GM23338 (cell line): ENCODE measurements at places on chromosomes 1 and 21. TPM values are rescaled to one million over a fixed set of nuclear protein-coding genes. Genes with fewer than 3 reads are reported as not detected.

DNA sequence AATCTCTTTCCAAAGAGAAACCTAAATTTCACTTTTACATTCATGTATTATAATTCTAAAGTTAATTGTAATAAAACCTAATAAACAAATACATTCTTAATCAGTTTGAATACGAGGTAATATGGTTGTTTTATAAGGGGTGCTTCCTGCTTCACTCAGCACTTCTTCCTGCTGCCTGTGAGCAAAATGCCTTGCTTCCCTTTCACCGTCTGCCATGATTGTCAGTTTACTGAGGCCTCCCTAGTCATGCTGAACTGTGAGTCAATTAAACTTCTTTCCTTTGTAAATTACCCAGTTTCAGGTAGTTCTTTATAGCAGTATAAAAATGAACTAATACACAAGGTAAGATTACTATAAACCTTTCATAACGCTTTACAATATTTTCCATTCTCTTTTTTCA lies 491.1 kb upstream of the LRRC7 start:
- H3K27ac ChIP-seq, result peak overlapping the region; percentile 64
- DNase-seq, result peak; percentile 47

- H3K27me3 ChIP-seq, result no peaks in the 10 kb centered on the region
- H3K36me3 ChIP-seq, result no peaks in the 10 kb centered on the region; the same call in 1 of the 2 replicates
- DNase-seq, result no peak
- H3K4me1 ChIP-seq, result peaks cover 3% of the 10 kb centered on the region; the same call in 1 of the 2 replicates
- no peak overlapping the region for H3K27ac ChIP-seq
Measured at GRCh38 chr1:91075233-91076135, 53.6 kb upstream of the ZNF644 start.

- H3K4me1 ChIP-seq, result peaks cover 11% of the 10 kb centered on the region
- DNase-seq, result no peak
- no peak overlapping the region for H3K4me3 ChIP-seq
- H3K36me3 ChIP-seq, result no peaks in the 10 kb centered on the region; the same call in 1 of the 2 replicates
- no peak overlapping the region for H3K27ac ChIP-seq
- H3K27me3 ChIP-seq, result no peaks in the 10 kb centered on the region
Measured at GRCh38 chr1:206895325-206895724, 1.9 kb upstream of the IL24 start.

GRCh38 chr1:88013485-88013884 lies 670.6 kb upstream of the PKN2 start:
- no peaks in the 10 kb centered on the region for H3K4me1 ChIP-seq
- no peaks in the 10 kb centered on the region for H3K27me3 ChIP-seq
- H3K36me3 ChIP-seq, result no peaks in the 10 kb centered on the region
- no peak overlapping the region for H3K4me3 ChIP-seq
- H3K27ac ChIP-seq, result no peak overlapping the region

KPRP gene
- total RNA-seq, result not detected in 2 replicates

DNA sequence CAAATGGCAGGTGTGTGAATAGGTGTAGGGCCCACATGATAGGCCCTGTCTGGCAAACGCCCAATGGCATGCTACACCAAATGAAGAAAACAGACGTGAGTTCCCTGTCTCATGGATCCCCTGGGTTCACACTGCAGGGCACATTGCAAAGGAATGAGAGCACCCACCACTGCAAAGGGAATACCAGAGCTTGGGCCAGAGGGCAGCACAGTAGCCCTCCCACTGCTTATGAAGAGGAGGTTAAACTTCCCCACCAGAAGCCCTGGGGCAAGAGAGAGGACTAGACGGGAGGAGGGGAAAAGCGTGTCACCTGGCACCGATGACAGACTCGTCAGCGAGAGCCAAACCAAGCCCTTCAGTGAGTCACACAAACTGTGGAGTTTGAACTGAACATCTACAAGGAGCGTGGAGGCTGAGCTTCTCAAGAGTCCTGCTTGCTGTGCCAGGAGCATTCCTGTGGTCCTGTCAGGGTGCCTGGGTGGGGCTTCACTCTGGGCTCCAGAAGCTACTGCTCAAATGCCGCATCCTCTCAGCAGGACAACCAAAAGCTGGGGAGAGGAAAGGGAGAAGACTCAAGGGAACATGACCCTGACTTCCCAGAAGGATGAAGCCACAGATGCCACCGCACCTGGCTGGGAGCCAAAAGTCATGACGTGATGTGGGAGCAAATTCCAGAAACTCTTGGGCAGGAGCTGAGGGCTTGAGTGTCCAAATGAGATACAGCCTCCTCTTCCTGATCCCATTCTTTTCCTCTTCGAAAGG lies 61.1 kb downstream of the TOMM20 start:
- H3K36me3 ChIP-seq, result no peaks in the 10 kb centered on the region
- no peaks in the 10 kb centered on the region for H3K4me1 ChIP-seq
- no peak for DNase-seq
- H3K27ac ChIP-seq, result no peak overlapping the region
- H3K4me3 ChIP-seq, result no peak overlapping the region
- no peaks in the 10 kb centered on the region for H3K27me3 ChIP-seq

TTLL10 gene
- total RNA-seq, result 0.45 TPM in 1 of 2 replicates, not detected in the other

RNF223 gene
- not detected in 2 replicates for total RNA-seq

- no peak overlapping the region for H3K4me3 ChIP-seq
- H3K4me1 ChIP-seq, result peaks cover 15% of the 10 kb centered on the region; the same call in 1 of the 2 replicates
- no peak overlapping the region for H3K27ac ChIP-seq
- H3K27me3 ChIP-seq, result no peaks in the 10 kb centered on the region
Measured at GRCh38 chr1:46295306-46295705, 8.1 kb downstream of the LRRC41 start.

HCRTR1 gene
- 1.0 TPM in 1 of 2 replicates, not detected in the other for total RNA-seq
